ENCODE measurements at places on chromosomes 13 and 19.

DNA sequence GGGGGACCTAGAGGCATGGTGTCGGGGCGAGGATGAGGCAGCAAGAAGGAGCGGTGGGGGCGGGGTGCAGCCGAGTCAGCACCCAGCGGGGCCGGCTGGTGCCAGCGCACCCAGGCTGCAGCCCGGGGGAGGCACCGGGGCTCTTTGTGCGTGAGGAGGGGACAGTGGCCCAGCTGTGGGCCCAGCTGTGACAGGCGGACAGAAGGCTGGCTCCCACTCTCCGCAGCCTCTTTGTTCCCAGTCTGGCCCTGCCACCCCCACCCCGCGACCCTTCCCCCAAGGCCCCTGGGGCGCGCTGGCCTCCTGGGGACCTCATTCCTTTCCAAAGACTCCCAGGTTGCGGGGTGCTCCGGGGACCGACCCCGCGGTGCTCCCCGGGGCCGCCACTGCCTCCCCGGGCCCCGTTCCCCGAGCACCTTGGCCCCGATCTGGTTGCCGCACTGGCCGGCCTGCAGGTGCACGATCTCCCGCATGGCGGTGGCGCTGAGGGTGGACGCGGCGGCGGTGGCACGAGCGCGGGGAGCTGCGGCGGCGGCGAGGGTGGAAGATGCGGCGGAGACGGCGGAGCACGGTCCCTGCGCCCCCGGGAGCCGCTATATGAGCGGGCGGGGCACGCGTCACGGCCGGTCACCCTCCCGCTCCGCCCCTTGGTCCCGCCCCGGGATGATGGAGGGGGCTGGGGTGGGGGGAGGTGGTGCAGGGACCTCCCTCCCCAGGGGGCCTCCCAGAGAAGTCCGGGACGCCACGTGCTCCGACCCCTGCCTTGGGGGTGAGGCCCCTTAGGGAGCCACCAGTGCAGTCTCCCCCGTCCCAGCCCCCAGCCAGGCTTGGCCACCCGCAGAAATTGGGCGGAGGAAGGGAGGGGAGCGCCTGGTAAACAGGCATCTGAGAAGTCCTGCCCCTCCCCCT lies at the start of gene TUBB4A:
TSS of gene TUBB4A (minus strand) at position 570 of the 909 bp plus-strand sequence. CDS start at position 473, 97 bp downstream.
- DNase-seq: no peak

DNA sequence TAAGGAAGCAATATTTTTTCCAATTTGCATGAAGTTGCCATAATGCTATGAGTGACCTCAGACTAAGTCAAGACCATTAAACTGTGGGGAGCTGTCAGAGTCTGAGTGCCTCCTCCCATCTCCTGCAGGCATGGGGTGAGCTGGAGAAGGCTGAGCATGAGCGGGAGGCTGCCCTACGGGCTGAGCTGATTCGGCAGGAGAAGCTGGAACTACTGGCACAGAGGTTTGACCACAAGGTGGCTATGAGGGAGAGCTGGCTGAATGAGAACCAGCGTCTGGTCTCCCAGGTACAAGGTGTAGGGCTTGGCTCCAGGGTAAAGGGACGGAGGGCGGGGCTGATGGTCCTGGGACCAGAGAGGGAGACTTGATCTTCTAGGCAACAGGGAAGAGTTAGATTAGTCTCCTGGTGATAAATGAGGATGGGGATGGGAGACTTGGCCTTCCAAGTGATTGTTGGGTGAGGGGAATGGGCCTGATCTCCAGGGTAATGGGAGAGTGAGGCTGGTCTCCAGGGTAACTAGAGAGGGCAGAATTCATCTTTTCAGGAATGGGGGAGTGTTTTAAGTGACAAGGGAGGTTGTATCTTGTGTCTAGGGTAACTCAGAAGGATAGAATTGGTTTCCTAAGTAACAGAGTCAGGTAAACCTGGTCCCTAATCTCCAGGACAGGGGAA lies 36.0 kb downstream of the SPTBN4 start:
- DNase-seq: no peak

DNA sequence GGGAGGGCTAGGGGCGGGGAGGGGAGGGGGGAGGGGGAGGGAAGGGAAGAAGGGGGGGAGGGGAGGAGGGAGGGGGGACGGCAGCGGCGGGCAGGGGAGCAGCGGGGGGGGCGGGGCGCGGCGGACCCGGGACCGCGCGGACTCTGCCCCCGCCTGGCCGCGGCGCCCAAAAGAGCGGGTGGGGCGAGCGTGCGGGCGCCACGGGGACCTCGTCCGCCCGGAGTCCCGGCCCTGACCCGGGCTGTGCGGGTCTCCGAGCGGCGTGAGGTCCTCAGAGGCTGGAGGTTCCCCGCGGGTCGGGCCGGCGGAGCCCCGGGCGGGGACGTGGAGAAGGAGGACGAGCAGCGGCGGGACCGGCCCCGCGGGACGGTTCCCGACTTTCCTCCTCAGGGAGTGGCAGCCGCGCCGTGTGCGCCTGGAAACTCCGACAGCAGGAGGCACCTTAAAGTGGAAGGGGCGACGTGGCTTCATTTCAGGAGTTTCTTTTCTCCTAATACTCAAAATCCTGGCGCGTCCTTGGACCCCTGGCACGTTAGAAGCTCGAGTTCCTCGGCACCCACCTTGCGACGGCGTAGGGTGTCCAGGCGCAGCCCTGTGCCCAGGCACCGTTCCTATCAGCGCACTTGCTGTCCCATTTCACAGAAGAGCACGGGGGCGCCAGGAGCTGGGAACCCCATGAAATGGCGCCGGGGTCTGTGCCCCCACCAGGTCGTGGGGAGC lies 518 bp upstream of the PLPP2 start:
- no peak for DNase-seq

- DNase-seq: no peak
Measured at GRCh38 chr13:29046588-29046987, 226.4 kb downstream of the MTUS2 start.

DNA sequence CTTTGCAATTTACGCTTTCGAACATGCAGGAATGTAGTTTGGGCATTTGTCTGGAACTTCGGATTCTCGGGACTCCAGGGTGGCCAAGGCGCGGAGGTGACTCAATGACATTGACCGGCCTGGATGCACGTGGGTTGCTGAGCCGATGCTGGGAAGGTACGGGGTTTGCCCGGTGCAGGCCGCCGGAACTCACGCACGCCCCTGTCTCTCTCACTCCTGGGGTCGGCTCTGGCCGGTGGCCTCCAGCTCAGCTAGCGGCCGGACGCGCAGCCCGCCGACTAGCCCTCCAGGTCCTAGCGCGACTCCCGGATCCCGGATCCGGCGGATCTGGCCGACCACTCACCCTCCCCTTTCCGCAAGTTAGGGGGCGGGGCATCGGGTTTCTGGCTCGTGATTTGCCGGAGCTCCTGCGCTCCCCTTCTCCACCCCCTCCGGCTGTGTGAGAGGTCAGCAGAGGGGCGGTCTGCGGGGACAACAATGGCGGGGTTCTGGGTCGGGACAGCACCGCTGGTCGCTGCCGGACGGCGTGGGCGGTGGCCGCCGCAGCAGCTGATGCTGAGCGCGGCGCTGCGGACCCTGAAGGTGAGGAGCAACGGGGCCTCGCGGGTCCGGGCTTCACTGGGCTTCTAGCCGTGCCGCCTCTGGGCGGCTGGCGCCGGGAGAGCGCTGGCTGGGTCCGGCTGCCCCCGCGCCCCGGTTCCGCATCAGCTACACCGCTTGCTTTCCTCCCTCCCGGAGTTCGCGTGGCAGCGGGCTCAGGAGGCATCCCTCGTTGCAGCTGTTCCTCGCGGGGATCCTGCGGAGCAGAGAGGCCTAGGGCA lies at the start of gene PCCA:
TSS of gene PCCA (plus strand) at position 450 of the 821 bp plus-strand sequence. CDS start at position 478, 28 bp downstream.
- DNase-seq: peak; percentile 98

GRCh38 chr19:14113762-14114414 lies 3.7 kb downstream of the PRKACA start:
- no peak for DNase-seq

GRCh38 chr19:51156710-51157109 lies 14.6 kb downstream of the SIGLEC7 start:
- DNase-seq: no peak

DNA sequence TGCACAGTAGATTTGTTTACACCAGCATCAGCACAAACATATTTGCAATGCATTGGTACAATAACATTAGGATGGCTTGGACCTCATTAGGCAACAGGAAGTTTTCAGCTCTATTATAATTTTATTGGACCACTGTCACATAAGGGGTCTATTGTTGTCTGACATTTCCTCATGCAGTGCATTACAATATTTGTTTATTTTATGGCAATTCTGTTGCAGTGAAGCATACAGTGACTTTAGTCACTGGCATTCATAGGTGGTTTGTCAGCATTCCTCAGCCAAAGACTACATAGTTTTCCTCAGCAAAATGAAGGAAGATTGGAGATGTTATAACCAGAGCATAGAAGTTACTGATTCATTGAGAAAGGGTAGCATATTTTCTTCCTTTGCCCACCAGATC lies 1732.9 kb downstream of the PCDH9 start:
- no peak for DNase-seq

DNA sequence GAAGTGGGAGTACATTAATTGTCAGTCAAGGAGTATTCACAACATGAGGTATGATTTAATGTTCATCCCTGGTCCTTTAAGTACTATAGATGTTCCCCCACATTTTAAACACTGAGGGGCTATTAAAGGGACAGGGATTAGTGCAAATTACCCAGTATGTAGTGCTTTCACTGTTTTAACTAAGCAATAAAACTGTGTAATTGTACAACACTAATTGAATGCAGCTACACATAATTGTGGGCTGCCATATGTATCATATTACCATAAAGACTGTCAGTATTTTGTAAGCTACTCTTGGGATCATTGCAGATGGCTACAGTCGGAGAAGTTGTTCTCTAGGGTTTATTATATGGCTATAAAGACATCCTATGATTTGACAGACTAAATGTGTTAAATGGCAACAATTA lies 316.6 kb downstream of the DCLK1 start:
- no peak for DNase-seq

DNA sequence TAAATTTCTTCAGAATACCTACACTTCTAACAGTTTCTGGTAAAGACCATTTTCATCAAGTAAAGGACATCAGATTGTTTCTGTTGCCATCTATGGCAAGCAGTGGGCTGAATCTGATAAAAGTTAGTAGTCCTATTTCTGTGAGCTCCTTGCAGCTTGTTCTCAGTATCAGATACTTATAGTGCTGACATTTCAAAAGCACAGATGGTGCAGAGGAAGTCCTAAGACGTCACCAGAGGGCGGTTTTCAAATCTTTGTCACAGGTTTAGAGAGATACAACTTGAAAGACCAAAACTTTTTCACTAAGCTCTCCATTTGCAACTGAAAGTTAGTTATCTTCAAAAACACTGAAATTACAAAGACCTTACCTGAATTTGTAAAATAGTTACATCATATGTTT lies 719.8 kb downstream of the SLITRK1 start:
- no peak for DNase-seq

DNA sequence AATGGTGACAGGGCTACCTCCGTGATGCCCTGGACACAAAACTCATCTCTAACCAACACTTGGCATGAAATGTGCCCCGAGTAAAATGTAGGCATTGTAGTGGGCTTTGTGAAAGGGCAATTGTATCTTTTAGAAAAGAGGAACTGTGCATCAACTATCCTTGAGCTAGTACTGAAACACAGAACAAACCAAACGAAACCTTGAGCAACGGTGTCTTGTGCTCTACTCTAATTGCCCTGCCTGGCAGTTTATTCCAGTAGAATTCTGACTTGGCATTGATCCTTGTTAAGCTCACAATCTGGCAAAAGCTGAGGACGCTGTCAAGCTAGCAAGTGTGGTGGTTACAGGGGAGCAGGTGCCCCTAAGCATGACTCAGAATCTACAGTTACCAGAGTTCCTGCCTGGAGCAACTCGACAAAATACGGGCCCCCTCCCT lies 707.1 kb upstream of the SPRY2 start:
- DNase-seq: no peak

DNA sequence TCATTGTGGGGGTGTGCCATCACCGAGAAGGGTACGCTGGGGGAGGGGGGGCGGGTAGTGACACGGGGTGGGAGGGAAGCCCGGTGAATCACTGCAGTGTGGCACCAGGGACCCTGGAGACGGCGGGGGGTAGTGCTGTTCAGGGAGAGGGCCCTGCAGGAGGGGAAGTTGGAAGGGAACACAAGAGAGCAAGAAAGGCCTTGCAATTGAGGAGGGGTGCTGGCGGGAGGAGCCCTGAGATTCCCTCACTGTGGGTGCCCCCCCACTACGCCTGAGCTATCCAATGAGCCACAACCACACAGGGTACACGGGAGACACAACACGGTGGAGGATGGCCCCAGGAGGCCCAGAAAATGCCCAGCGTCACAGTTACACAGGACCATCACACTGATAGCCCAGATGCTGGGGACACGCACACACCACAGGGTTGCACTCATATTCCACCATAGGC lies 516 bp upstream of the ATP1A3 start:
- DNase-seq: no peak

DNA sequence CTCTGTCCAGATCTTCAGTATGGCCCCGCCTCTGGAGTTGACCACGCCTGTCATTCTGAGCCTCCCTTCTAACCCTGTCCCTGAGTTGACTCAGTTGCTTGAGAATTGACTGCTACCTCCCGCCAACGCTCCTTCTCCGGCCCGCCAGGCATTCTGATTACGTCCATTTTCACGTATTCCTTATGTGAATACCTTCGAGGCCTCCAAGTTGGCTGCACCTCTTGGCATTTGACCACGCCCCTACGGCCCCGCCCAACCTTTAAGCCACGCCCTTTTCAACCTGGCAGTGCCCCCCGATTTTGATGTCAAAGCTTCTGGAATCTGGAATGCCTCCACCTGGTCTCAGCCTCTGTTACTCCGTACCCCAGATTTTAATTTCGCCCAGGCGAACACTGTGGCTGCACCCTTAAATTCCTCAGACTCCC lies 1.7 kb upstream of the EML2 start:
- DNase-seq: peak; percentile 91

GRCh38 chr19:41903193-41903953 lies 20.4 kb downstream of the ARHGEF1 start:
- DNase-seq: no peak

GRCh38 chr13:113646921-113647340 lies 11.1 kb downstream of the ATP4B start:
- no peak for DNase-seq

DNA sequence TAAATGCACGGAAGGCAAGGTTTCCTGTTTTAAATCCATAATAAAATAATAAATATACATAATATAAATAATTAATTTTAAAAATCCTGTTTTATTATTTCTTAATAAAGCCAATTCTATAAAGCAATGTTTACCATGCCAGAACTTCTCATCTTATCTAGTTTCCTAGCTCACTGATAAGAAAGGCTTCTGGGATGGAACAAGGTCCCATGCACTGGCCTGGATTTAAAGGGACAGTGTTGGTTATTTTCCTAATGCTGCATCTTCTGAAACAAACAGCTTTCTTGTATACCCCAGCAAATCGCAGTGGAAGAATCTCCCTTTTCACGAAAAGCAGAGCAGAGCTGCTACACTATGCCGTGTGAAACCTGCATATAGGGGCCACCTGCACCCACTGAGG lies 68.8 kb downstream of the LNX2 start:
- no peak for DNase-seq

GRCh38 chr13:108816375-108816774 lies 187.0 kb downstream of the MYO16 start:
- no peak for DNase-seq

All from lower leg skin (tissue), 4 donors.